Pancreas (tissue), 10 donors: ENCODE measurements at places on chromosomes 16 and 17. TPM values are rescaled to one million over a fixed set of nuclear protein-coding genes. Genes with fewer than 3 reads are reported as not detected.

- no peak overlapping the region for H3K27ac ChIP-seq
- DNase-seq: no peak
- H3K36me3 ChIP-seq: no peaks in the 10 kb centered on the region
- no peaks in the 10 kb centered on the region for H3K27me3 ChIP-seq
These were observed 5.5 kb downstream of the CCDC182 start for GRCh38 chr17:57739402-57740234.

- H3K36me3 ChIP-seq: peaks cover 5% of the 10 kb centered on the region
- H3K4me3 ChIP-seq: no peak overlapping the region
- no peaks in the 10 kb centered on the region for H3K27me3 ChIP-seq
- no peak for DNase-seq
- H3K4me1 ChIP-seq: peaks cover 12% of the 10 kb centered on the region
These were observed 25.8 kb downstream of the UBN1 start for GRCh38 chr16:4873091-4873490.

DNA sequence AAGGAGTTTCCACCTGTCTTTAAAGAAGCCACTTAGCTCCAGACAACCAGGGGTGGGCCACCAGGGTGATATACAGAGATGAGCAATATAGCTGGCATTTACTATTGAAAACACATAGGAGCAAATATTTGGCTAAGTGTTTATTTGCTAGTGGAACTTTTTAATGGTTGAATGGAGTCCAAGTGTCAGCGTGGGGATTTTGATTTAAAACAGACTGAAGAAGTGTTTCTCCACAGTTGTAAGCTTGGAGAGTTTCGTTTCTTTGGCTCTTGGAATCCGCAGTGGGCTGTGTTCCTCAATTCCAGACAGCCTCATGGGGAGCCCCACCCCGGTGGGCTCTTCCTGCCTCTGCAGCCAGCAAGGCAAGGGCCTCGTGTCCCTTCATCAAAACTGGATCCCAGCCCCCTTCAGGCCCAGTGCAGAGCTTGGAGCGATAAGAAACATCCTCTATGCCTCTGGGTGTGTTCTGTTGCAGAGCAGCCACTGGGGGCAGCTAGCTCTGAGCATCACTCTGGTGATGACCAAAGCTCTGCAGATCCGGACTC lies 36.1 kb downstream of the NOG start:
- no peak overlapping the region for H3K27ac ChIP-seq
- no peaks in the 10 kb centered on the region for H3K36me3 ChIP-seq
- H3K4me1 ChIP-seq: no peaks in the 10 kb centered on the region
- no peak for DNase-seq
- no peaks in the 10 kb centered on the region for H3K27me3 ChIP-seq
- H3K4me3 ChIP-seq: no peak overlapping the region

GRCh38 chr16:74297145-74297665 lies 591 bp downstream of the PSMD7 start:
- no peaks in the 10 kb centered on the region for H3K27me3 ChIP-seq
- H3K27ac ChIP-seq: peak overlapping the region; percentile 93
- H3K4me3 ChIP-seq: peak overlapping the region; percentile 87
- peaks cover 23% of the 10 kb centered on the region for H3K4me1 ChIP-seq
- no peak for DNase-seq
- H3K36me3 ChIP-seq: peaks cover 24% of the 10 kb centered on the region

GRCh38 chr16:66923866-66924265 lies 1.5 kb downstream of the RRAD start:
- H3K27me3 ChIP-seq: no peaks in the 10 kb centered on the region
- H3K36me3 ChIP-seq: no peaks in the 10 kb centered on the region
- no peaks in the 10 kb centered on the region for H3K4me1 ChIP-seq

- H3K27ac ChIP-seq: no peak overlapping the region
- no peaks in the 10 kb centered on the region for H3K27me3 ChIP-seq
- peaks cover 11% of the 10 kb centered on the region for H3K4me1 ChIP-seq
- no peak overlapping the region for H3K4me3 ChIP-seq
- no peak for DNase-seq
These were observed 10.1 kb downstream of the TEKT5 start for GRCh38 chr16:10684511-10685151.

DNA sequence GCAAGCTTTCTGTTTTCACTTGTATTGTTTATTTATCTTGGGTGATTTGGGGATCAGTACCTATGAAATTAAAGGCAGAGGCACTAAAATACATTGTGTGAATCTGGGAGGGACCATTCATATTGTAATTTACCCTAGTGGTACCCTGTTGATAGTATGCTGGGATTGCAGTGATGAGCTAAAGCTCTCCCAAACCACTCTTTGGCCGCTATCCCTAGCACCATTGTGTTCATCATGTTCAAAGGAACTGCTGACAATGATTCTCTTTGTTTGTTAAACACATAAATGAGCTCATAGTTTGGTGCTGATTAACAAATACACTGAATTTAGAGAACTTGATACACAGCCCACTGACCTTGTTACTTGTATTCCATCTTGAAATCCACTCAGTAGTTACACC lies 1469.8 kb downstream of the CDH11 start:
- no peaks in the 10 kb centered on the region for H3K4me1 ChIP-seq
- H3K27ac ChIP-seq: no peak overlapping the region
- H3K4me3 ChIP-seq: no peak overlapping the region
- H3K36me3 ChIP-seq: no peaks in the 10 kb centered on the region
- DNase-seq: no peak

- H3K36me3 ChIP-seq: no peaks in the 10 kb centered on the region
- no peaks in the 10 kb centered on the region for H3K27me3 ChIP-seq
- H3K4me3 ChIP-seq: no peak overlapping the region
These were observed 2.3 kb downstream of the SLFN5 start for GRCh38 chr17:35245196-35245486.

DNA sequence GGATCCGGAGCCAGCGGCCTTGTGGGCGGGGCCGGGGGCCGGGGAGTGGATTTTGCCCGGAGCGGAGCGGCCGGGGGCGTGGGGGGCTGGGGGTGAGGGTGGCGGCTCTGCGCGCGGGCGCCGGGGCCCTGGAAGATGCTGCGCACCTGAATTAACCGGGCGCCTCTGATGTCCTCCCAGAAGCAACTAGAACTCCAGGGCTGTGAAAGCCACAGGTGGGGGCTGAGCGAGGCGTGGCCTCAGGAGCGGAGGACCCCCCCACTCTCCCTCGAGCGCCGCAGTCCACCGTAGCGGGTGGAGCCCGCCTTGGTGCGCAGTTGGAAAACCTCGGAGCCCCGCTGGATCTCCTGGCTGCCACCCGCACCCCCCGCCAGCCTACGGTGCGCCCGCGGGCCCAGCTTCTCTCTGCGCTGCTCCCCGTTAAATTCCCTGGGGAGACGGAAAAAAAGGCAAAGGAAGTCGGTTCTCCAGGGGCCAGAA lies 549 bp downstream of the SLC26A11 start:
- peak overlapping the region; percentile 58 for H3K4me3 ChIP-seq
- no peaks in the 10 kb centered on the region for H3K27me3 ChIP-seq
- H3K4me1 ChIP-seq: no peaks in the 10 kb centered on the region
- H3K27ac ChIP-seq: no peak overlapping the region

DNA sequence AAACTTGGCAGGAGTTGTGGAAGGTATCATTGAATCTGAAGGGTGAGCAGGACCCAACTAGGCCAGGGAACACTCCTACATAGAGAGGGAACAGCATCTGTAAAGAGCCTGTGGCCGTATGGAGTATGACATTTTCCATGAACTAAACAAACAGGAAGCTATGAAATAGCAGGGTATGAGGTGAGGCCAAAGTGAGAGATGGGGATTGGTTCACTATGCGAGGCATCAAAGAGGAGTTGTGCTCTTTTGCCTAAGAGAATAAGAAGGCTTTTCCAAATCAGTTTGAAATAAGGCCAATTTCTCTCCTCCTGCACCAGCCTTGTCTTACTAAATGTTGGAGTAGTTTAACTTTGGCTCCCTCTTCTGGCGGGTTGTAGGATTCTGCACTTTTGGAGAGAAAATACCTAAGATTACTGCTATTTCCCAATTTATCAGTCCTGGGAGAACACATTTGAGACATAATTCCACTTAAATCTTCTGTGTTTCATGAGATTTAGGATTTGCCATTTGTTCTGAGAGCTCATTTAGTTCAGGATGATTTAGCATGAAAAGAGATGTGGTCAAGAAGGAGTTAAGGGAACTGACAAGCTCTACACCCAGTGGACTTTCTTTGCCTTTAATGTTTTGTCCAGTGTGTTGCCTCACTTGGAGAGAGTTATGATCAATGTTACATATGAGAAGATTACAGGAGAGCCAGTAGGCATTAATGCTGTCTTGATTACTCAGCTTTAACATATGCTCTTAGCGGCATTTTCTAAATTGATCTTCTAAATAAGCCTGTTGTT lies 55.4 kb downstream of the TNRC6C start:
- DNase-seq: no peak
- H3K4me3 ChIP-seq: no peak overlapping the region
- H3K27me3 ChIP-seq: no peaks in the 10 kb centered on the region

GRCh38 chr16:86048221-86048620 lies 149.3 kb downstream of the IRF8 start:
- H3K36me3 ChIP-seq: no peaks in the 10 kb centered on the region
- no peak for DNase-seq
- no peaks in the 10 kb centered on the region for H3K27me3 ChIP-seq
- no peaks in the 10 kb centered on the region for H3K4me1 ChIP-seq

Gene KRT33B
- not detected for polyA plus RNA-seq

Gene SLC5A10
- polyA plus RNA-seq: 0.02 TPM

Gene CLEC19A
- not detected for polyA plus RNA-seq
